Activated CD4-positive, CD25-positive, alpha-beta regulatory T cell (primary cell): ENCODE measurements at places on chromosomes 16 and 17.

DNA sequence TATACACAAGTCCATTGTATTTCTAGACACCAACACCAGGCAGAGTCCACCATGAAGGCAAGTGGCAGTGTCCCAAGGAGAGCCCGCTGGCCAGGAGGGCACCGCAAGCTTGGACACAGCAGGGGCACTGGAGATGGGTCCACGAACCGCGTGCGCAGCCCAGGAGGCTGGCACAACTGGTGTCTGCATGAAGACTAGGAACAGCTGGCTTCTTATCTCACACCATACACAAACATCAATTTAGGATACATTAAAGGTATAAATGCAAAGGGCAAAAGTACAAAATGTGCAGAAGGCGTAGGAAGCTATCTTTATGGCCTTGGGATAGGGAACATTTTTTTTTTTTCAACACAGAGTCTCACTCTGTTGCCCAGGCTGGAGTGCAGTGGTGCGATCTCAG lies 52.4 kb downstream of the ANKRD11 start:
- DNase-seq, result no peak

GRCh38 chr16:53234836-53235235 lies 180.0 kb downstream of the CHD9 start:
- DNase-seq, result no peak

- no peak for DNase-seq
Observed at GRCh38 chr17:75227729-75228128, 22.2 kb downstream of the NUP85 start.

- no peak for DNase-seq
Observed at GRCh38 chr17:50677851-50678375, 29.8 kb downstream of the ANKRD40 start.

GRCh38 chr17:34451313-34451712 lies 88.3 kb upstream of the CCL1 start:
- no peak for DNase-seq

GRCh38 chr17:72953621-72954020 lies 138.9 kb downstream of the SLC39A11 start:
- DNase-seq, result no peak

DNA sequence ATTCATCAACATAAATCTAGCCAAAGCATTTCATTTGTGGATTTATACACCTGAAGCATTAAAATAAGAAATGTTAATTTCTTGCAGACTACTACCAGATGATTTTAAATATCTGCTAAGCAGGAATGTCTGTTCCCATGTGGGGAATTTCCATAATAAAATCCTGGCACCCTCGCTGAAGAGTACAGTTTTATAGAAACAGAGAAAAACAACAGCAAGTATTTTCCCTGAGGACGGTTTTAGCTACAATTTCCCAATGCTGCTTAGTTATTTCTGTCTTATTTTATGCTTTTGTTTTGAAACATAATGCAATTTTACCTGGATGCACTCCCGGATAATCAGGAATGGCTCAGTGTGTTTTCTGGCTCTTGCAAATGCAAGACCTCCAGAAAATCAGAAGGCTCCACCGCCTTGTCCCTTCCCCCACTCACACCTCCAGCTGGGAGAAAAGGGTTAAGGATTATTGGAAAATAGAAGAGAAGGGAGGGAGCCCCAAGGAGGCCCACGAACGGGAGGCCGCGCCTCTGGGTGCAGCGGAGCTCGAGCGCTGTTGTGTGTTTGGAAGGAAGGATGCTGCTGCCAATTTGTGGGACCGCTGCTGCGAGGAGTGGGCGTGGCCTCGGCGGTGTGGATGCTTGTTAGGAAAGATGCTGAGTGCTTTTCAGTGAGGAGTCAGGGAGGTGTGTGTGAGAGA lies at the start of gene CNTNAP4:
Gene CNTNAP4 (plus strand): TSS at position 657 of the 694 bp plus-strand sequence. CDS start 262 bp downstream, outside the sequence.
- no peak for DNase-seq

DNA sequence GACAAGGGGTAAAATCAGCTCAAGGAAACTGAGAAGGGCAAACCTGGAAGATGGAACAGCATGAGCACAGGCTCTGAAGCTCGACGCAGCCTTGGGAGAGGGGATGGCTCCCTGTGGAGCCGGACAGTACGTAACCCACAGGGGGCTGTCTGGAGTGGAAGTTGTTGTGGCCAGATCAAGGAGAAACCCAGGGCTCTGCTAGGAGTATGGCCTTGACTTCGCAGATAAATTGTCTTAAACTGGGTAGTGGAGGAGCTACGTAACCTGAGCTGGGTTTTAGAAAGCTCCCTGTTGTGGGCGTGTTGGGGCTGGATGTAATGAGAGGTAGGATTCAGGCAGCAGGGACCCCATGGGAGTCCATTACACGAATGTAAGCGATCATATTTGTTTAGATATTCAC lies 25.5 kb upstream of the AXIN2 start:
- no peak for DNase-seq

GRCh38 chr17:82531431-82531881 lies 11.9 kb downstream of the FOXK2 start:
- DNase-seq, result no peak

DNA sequence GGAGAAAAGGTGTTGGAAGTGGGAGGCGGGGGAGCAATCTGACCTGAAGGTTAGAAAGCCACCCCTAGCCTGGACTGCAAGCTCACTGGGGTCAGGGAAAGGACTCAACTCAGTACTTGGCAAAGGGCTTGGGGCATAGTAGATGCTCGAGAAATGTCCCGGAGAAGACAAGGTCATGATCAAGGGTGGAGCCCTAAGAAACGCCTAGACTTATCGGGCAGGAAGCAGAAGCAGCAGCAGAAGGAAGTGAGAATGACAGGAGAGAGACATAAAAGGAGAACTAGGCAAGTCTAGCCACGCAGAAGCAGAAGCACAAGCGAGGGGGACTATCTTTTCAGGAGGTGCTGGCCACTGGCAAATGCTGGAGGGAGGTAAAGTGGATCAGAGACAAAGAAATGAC lies 10.2 kb downstream of the COTL1 start:
- DNase-seq, result no peak

GRCh38 chr16:1788708-1789100 lies 4.8 kb downstream of the IGFALS start:
- no peak for DNase-seq

DNA sequence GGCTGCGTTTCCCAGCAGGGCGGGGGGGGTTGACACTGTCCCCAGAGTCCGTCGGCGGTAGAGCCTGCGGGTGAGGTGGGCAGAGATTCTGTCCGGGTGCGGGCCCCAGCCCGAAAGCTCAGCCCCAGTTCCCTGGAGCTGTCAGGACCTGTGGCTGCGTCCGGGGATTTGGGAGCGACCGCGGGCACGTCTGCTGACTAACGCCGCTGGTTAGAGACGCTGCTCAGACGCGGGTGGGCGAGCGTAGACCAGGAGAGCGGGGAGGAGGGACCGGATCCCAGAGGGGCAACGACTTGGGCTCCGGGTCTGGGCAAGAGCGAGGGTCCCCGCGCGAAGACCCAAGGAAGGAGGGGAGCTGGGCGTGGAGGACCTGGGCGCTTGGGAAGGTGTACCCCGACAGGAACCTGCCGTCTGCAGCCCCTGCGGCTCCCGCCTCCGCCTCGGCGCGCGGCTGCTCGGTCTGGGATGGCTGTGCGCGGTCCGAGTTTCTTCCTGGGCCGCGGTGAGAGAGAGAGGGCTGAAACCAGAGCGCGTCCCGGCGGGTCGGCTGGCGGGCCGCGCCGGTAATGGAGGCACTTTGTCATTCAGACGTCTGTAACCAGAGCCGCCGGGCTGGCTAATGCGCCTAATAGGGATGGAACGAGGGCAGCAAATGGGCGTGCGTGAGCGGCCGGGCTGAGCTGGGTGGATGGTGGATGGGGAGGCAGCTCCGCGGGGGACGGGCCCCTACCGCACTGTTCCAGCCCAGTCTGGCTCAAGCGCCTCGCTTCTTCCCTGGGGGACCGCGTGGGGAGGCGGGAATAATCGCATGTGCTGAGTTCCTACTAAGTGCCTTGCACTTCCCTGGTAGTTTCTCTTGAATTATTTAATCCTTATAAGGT lies 2.3 kb downstream of the NGFR start:
- no peak for DNase-seq

DNA sequence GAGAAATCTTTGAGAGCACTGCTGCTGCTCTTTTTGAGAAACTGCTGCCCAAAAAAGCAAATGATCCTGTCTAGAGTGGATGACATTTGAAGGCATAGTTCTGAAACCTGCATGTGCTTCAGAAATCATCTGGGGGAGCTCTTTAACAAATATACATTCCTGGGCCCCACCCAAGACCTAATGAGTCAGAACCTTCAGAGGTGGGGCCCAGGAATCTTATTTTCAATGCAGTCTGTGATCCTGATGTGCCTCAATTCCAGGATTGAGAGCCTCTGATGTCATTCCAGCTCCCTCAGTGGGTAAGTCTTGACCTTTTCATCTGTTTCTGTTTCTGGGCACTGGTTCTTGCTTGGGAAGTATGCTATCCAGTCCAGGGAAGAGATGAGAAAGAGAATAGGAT lies 42.3 kb downstream of the HNF1B start:
- no peak for DNase-seq

GRCh38 chr17:48472411-48473281 lies 42.6 kb upstream of the SKAP1 start:
- no peak for DNase-seq

DNA sequence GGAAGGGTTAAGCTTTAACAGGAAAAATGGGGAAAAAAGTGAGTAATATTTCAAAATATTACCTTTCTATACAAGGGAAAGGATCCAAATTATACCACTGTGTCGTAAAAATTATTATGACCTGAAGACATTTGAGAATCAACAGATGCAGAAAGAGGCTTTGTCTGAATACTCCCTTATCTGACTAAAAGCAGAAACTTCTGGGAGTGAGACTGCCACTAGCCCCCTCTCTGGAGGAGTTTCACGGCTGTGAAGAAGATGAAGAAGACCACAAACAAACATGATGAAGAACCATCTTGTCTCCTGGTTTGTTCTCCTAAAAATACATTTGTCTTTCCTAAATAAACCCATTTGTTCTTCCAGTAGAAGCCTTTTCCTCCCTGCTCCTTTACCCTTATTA lies 29.4 kb downstream of the CNTROB start:
- DNase-seq, result no peak

GRCh38 chr17:57832314-57833178 lies 17.3 kb downstream of the MRPS23 start:
- no peak for DNase-seq

GRCh38 chr17:64133546-64134215 lies 3.7 kb upstream of the ERN1 start:
- no peak for DNase-seq

GRCh38 chr17:18102640-18103039 lies 5.9 kb upstream of the MYO15A start:
- no peak for DNase-seq

DNA sequence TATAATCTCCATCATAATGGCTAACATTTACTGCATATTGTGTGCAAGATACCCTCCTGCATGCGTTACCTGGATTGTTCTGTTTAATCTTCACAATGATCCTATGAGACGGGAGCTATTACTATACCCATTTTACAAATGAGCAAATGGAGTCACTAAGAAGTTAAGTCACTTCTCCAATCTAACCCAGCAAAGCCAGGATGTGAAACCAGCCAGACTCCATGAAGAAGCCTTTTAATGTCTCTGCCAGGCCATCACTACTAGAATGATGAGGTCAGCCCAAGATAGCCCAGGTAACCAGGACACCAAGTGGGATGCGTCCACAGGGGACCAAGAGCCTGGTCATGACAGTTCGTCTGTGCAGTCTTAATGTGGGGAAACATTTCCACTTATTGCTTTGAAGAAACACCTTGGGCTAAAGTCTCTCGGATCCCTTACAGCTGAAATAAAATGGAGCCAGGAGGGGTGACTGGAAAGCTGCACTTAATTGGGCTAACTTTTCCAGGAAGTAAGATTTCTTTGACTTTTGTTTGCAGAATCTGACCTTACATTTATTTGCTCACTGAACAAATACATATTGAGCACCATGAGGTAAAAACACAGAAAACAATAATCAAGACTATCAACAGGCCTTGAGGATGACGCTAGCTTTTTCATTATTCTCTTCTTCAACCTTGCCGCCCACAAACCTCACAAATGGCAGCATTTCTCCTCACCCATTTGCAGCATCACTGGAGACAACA lies 926 bp upstream of the SHCBP1 start:
- no peak for DNase-seq

GRCh38 chr17:16918443-16918842 lies 53.5 kb downstream of the TNFRSF13B start:
- DNase-seq, result no peak

DNA sequence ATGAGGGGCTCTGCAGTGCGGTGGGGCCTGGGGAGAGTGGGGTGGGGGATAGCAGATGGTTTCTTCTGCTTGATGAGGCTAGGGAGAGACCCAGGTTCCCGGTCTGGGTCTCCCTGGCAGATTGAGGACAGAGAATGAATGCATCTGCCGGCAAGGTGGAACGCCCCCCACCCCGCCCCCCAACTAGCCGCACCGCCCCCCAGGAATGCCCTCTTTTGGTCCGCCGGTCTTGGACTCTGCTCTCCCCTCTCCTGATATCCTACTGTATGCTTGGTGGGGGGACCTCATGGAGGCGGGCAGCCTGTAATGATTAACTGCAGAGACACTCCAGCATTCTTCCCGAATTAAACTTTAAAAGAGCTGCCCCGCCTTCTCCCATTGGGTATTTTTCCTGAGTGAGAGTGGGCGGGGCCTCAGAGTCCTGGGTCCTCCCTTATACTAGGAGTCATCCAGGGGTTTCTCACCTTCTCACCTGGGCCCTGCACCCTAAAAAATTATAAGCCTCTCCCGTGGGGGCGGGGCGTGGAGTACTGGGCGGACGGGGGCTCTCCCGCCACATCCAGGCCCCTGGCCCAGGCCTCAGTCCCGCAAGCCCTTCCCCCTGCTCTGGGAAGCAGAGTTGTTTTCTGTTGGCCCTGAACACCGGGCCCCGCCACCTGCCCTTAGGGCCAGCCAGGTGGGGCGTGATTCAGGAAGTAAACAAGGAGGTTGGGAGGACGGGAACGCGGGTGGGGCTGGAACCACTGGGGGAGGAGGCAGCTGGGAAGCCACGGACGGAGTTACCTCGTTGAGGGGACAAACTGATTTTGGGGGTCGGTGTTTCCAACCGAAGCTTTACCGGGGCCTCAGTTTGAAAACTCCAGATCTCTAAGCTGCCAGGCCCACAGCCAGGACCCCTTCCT lies 1.5 kb downstream of the GRB7 start:
- no peak for DNase-seq

DNA sequence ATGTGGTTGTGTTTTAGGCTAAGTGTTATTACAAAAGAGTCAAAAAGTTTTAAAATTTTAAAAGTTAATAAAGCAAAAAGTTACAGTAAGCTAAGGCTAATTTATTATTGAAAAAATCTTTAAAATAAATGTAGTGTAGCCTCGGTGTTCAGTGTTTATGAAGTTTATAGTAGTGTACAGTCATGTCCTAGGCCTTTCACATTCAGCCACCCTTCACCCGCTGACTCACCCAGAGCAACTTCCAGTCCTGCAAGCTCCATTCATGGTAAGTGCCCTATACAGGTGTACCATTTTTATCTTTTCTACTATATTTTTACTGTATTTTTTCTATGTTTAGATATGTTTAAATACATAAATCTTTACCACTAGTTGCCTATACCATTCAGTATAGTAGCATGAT lies 98.5 kb upstream of the RPRML start:
- no peak for DNase-seq

- no peak for DNase-seq
Observed at GRCh38 chr17:66525338-66525737, 222.9 kb downstream of the PRKCA start.

GRCh38 chr16:678209-678857 lies 1.9 kb upstream of the STUB1 start:
- no peak for DNase-seq

- DNase-seq, result no peak
Observed at GRCh38 chr17:58060596-58061191, 22.5 kb upstream of the DYNLL2 start.
